ENCODE measurements at places on chromosomes 12 and 14. TPM values are rescaled to one million over a fixed set of nuclear protein-coding genes. Genes with fewer than 3 reads are reported as not detected.

TPPP2 gene
- not detected for total RNA-seq

ISCU gene
- total RNA-seq, result 239 TPM

RGS6 gene
- 2.1 TPM for total RNA-seq

OR6C2 gene
- total RNA-seq, result not detected

KRT84 gene
- not detected for total RNA-seq

DNA sequence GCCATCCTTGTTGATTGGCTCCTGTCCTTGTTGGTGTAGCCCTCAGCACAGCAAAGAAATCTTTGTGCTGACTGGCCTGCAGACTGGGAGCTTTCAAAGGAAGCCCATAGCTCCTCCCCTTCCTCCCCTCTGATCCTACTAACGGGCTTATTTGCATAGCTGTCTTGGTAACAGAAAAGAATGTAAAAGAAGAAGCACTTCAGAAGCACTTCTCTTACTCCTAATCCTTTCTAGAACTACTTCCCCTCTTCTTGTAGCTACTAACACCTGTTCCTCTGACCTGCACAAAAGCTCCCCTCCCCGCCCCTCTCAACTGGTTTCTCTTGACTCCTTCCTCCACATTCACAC is 14.3 kb upstream of the RIC8B start:
- no peak for DNase-seq

DNA sequence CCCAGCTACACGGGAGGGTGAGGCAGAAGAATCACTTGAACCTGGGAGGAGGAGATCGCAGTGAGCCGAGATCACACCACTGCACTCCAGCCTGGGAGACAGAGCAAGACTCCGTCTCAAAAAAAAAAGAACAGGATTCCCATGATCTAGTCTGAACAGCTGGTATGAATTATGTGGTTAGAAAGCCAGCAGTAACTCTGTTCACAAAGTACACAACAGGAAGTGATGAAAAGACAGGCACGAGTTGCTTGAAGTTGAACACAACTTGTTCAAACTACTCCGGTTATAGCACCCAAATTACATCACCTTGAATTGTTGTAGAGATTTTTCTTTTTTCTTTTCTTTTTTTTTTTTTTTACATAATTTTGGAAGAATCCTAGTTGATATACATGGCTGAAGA is 238.8 kb upstream of the RGS6 start:
- DNase-seq, result no peak

DNA sequence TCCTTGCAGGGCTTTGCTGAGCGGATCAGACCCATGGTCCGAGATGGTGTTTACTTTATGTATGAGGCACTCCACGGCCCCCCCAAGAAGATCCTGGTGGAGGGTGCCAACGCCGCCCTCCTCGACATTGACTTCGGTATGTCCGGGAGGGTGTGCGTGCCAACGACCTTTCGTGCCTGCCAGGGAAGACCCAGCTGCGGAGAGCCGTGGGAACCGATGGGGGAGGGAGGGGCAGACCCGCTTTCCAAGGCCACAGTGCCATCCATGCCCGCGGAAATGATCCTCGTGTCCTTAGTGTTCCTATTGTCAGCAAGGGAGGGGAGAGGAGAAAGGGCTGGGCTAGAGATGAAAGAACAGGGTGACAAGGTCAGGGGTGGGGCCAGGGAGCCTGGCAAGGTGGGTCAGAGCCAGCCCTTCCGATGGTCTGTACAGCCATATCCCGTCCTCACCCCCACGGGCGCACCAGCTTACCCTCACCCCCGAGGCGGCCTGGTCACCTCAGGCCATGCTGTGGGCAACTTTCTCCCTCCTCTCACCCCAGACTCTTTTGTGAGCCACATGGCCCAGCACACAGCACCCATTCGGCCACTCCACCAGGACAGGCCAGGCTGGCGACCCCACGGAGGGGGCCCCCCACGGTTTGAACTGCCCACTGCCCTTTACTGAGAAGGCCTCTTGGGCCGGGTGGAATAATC is 11.7 kb upstream of the SIVA1 start:
- no peak for DNase-seq

DNA sequence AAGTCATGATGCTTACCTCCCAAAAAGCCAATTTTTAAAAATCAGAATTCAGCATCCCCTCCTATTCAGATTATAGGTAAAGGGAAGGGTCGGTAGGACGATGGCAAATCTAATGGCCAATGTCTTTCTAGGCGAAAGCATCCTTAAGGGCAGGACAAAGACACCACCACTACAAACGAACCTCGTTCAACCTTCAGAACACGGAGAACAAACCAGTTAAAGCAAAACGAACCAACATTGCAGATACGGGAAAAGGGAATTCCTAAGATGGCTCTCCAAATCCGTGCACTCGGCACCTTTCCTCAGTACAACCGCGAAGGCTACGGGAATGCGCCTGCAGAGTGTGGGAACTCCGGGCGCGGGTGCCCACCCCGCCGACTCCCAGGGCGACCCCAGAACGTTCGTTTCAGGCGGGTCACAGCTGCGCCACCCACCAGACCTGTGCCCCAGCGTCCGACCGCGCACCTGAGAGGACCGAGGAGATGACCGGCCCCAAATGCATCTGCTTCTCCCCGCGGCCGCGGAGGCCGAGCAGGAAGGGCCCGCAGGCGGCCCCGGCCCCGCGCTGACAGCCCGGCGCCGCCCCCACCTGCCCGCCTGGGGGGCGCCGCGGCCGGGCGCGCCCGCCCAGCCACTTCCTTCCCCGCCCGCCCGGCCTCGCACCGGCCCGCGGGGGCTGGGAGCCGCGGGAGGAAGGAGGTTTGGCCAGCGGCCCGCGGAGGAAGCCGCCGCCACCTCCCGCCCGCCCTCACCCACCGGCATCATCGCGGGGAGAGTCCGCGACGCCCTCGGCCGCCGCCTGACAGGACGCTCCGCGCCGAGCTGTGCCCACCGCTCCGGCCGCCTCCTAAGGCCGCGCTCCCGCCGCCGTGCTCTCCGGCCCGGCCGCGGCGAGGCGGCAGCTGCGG is 578 bp downstream of the PPP1R13B start:
- DNase-seq, result no peak

DNA sequence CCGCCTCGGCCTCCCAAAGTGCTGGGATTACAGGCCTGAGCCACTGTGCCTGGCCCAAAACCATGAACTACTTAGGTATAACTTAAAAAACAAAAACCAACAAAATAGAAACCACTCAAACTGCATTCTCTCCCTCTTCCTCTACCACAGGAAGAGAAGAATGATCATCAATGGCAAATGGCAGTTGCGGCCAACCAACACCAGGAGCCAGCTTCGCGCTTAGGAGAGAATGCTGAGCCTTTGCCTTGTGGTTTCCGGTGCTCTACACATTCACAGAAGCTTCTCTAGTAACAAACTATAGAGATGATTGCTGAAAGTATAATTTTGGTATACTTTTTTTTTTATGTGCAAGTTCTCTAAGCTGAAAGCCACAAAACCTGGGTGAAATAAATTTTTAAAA is 17.1 kb downstream of the CATSPERB start:
- DNase-seq, result no peak

DNA sequence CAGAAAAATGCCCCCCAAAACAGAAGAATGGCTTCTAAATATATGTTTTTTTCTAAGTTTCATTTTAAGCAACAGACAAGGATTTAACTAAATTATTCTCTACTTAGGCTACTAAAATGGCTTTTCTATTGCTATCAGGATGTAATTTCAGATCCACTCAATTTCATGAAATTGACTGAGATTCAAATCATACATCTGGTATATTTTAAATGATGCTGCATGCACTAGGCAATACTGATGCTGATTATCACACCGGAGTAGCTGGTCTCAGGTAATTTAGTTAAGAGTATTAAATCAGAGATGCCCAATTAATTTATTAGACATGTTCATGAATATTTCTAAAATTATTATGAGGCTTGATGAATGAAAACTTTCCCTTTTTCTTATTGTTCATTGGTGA is 151.7 kb downstream of the APAF1 start:
- no peak for DNase-seq

GRCh38 chr12:94336211-94336925 is 123.3 kb downstream of the CEP83 start:
- no peak for DNase-seq

DNA sequence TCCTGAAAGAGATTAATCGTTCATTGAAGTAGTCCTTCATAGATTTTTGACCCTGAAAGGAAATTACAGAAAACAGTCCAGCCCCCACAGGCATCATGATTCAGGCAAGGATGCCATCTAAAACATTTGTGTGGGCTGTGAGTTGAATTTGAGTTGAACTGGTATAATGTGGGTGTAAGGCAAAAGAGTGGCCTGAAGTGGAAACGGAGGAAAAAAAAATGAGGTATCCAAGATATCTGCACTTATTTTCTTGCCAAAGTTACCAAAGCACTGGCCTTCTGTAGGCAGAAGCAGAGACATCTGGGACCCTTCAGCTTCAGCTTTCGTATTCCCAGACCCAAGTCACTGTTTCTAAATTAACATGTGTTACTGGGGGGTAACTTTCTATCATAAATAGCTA is 105.1 kb upstream of the DIO2 start:
- DNase-seq, result no peak

- no peak for DNase-seq
These were observed 144.5 kb upstream of the SLC38A2 start for GRCh38 chr12:46516933-46517578.

GRCh38 chr12:62873826-62874448 is 61.0 kb downstream of the PPM1H start:
- DNase-seq, result no peak

DNA sequence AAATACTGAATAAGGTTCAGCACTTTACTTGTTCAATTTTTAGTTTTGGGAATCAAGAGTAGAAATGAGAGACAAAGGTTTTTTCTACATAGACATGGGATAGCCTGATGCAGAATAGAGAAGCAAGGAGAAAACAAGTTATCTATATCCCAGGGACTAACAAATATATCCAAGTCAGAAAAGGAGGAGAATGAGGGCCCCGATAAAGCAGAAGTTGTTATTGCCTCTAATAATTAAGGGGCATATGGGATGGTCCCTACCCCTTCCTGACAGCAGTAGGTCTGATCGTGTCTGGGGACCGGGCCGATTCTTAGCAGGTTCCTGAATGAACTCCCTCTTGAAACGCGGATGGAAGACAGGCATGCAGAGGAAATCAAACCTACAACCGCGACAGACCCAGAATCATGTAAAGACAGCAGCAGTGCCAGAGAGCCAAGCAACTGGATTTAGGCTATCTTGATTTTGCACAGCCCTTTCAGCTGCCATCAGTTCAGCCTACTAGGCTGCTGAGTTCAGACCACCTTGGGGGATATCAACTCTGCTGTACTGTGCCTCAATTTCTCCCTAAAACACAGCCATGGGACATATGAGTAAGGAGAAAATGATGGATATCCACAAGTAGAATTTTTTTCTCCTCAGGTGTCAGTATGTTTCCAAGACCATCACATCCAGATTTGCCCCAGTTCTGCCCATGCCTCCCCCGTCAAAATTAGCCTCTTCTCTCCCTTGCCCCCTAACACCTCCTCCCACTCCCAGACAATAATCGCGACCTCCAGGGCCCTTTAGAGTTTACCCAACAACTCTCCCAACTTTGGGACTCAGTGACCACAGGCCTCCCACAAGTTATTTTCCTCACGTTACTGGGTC is 706 bp downstream of the PRMT5 start:
- DNase-seq, result no peak

DNA sequence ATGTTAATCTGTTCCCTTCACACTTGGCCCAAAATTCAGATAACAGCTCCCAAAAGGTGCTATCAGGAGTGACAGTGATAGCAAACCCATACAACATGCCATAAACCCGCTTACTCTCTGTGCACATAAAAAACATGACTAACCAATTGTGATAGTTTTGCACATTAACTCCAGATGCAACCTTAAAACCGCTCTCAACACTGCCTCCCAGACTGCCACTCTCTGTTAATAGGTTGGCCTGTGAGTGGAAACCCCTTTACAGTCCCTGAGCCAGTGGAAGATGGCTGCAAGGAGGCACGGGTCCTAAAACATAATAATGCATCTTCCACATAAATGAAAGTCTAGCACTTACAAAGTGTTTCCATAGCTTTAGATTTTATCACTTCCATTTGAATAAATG is 12.0 kb upstream of the TMTC1 start:
- no peak for DNase-seq

DNA sequence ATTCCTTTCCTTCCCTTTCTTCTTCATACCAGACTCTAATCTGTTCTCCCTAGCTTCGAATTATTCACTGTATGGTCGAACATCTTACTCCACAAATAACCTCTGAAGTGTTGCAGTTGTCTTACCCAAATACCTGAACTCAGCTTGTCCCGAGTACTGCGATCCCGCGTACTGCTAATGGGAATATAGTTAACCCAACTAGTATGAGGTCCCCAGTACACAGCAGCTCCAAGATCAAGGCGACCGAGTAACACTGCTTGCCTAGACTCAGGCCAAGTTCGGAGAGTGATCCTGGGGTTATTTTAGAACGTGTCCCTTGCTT is 462 bp upstream of the ETNK1 start:
- no peak for DNase-seq

- DNase-seq, result no peak
These were observed 1.0 kb downstream of the ITPK1 start for GRCh38 chr14:93114713-93115068.

DNA sequence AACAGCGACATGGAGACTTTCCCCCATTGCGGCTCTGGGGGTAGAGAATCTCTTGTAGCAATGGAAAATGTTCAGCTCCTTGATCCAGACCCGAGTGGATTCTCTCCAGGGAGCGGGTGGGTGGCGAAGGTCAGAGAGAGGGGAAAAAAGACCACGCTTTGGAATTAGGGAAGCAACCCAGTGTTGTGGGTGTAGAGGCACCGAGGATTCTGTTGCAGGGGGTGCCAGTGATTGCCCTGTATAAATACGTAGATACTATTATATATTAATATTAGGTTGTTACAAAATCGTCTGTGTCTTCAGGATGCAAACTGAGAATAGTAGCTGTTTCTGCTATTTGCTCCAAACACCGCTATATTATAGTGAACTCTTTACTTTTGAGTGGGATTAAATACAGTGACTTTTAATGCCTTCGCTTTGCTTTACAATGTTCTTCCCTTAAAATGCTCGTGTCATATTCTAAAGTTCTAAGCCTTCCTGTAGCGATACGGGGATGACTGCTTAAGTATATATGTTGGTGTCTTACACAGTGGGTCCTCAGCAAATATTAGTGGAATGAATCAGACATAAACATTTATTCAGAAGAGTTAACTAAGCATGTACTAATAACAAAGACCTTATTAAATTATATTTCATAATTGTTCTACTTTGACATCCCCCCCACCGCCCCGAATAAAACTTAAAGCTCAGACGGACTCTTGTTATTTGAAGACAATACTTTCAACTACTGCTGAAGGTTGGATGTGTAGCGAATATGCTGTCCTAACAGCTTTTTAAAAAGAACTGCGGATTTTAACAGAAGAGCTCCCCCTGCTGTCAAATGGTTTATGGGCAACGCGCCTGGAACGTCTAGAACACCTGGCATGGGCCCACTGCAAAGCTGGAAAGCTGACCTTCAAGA is 136.4 kb upstream of the KRAS start:
- peak; percentile 93 for DNase-seq

Measured in esophagus muscularis mucosa (tissue), 4 donors.